RWPE1 (cell line): ENCODE measurements at places on chromosomes 12 and 14.

GRCh38 chr12:100058482-100059029 is 73.8 kb upstream of the ANKS1B start:
- DNase-seq: peak; percentile 43

GRCh38 chr14:82500222-82500621 is 966.6 kb upstream of the SEL1L start:
- DNase-seq: no peak

DNA sequence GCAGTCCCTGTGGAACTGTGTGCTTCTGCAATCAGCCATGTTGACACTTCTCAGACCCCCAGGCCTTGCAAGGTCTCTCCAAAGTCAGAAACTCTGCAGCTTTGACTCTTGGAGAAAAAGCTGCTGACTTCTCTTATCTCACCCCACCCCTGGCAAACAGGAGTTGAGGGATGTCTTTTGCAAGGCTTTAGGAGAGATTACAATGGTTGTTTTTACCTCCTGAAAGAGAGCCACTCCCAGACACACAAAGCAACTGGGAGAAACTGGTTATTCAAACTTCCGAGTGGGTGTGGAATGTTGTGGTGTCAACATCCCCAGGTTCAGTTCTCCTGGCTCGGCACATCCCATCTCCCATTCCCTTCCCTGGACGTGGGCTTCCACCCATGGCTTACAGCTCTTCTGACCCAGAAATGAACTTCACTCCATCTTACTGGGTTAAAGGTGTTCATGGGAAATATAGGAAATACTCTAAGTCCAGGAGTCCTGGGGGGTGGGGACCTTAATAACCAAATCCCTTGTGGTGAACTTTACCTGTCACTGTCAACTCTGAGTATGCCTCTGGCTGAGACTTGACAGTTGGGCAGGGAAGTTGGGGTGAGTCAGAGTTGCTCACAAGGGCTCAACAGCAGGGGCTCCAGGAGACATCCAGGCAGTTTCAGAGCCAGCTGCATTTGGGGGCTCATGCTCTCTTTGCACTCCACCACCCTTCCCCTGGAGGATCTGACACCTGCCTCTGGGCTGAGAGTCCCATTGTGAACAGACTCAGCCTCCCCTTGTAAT is 41.9 kb downstream of the CCDC177 start:
- DNase-seq: no peak

GRCh38 chr12:124460771-124461170 is 106.6 kb downstream of the NCOR2 start:
- no peak for DNase-seq

GRCh38 chr14:101552786-101553231 is 8.5 kb upstream of the DIO3 start:
- DNase-seq: peak; percentile 46

- no peak for DNase-seq
Measured at GRCh38 chr14:20659336-20659735, 17.8 kb upstream of the OR6S1 start.

GRCh38 chr12:31861360-31861759 is 97.9 kb upstream of the RESF1 start:
- no peak for DNase-seq

- DNase-seq: no peak
Measured at GRCh38 chr12:62625228-62625627, 158.6 kb downstream of the MON2 start.

GRCh38 chr14:101928415-101928841 is 35.9 kb upstream of the DYNC1H1 start:
- no peak for DNase-seq

DNA sequence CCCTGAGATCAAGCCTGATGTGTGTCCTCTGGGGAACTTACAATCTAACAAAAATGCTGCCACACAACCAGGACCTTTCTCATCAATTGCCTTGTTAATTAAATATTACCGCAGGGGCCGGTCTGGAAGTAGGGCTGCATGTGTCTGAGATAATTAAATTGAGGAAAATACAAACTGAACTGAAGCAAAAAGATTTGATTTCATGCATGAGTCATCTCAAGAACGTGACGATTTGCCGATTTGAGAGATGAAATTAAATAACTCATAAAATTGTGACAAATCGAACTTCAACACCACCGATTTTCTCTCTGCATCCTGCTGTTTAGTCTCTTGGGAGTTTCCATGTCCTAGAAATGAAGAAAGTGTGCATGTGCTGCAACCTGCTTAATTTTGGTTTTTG is 94.6 kb upstream of the DAAM1 start:
- DNase-seq: no peak

GRCh38 chr14:75372260-75372659 is 55.6 kb upstream of the JDP2 start:
- no peak for DNase-seq

DNA sequence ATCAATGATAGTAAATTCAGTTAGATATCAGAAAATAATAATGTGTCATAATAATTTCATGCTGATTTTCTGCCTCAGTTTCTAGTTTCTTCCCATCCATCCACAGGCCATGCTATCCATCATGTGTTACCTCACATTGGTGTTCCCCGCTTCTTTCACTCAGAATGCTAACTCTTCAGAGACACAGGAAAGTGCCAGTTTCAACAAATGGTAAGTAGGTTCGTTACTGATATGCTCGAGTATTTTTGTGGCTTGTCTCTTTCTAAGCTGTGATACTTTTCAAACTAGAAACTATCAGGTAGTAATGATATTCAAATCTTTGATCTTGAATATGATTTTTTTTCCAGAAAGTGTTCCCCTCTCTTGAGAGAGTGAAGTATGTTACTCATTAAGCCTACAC is 1.5 kb downstream of the KLRB1 start:
- no peak for DNase-seq

- no peak for DNase-seq
Measured at GRCh38 chr14:77205566-77205965, 24.0 kb downstream of the TMEM63C start.

- DNase-seq: no peak
Measured at GRCh38 chr14:26172396-26172795, 425.4 kb downstream of the NOVA1 start.

DNA sequence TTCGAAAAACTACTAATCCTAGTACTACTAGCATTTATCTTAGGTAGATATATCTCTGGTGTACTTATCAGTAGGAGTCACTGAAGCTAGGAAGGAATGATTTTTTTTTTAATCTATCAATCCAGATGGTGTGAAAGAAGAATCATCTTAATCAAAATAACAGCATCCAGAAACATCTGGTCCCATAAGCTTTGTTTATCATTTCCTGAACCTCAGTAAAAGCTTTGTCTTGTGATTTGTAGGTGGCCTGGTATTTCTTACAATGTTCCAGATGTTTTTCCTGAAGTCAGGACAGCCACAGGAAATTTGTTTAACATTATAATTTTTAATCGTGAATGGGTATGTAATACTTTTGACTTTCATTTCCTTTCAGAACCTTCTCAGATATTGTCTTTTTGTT is 28.0 kb upstream of the LUM start:
- DNase-seq: no peak

GRCh38 chr12:27434673-27435565 is 11.6 kb upstream of the SMCO2 start:
- peak; percentile 42 for DNase-seq

GRCh38 chr14:37844614-37845013 is 249.2 kb downstream of the TTC6 start:
- no peak for DNase-seq

GRCh38 chr14:95523815-95524448 is 7.5 kb upstream of the SYNE3 start:
- DNase-seq: no peak

DNA sequence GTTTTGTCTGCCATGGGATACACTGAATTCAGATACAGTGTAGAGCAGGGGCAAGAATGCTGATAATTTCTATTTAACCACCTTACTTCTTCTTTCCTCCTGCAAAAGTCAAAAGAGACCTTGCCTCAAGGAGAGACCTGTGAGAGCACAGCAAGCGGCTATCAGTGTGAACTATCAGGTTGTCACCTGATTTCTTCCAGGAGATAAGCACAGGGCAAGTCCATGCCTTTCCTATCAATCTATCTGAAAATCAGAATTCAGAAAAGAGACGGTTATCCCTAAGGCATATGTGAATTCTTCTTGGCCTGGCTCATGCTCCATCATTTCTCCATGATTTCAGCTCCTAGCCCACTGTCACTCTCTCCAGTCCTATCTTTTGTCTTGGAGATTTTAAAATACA is 128.9 kb upstream of the CCND2 start:
- DNase-seq: no peak

- no peak for DNase-seq
Measured at GRCh38 chr12:130098301-130099005, 63.8 kb upstream of the FZD10 start.

GRCh38 chr14:85241022-85241855 is 288.7 kb upstream of the FLRT2 start:
- DNase-seq: no peak

DNA sequence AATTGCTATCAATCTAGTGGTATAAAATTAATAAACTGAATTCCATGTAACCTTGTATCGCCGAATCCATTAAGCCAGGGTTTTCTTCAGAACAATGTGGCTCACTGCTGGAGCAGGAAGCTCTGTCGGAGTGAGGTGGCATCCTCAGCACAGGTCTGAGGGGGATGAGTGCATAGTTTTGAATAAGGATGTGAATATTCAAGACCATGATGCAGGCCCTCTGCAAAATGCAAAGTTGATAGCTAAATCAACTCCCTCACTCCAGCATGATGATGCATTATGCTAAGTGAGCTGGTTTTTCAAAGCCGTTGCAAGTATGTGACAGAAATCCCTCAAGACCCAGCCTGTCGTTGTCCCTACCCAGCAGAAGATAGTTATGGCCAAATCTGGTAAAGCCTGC is 53.0 kb downstream of the TRIM9 start:
- DNase-seq: no peak

GRCh38 chr14:73007835-73008234 is 19.1 kb downstream of the ZFYVE1 start:
- DNase-seq: no peak

- DNase-seq: no peak
Measured at GRCh38 chr12:7207866-7208625, 18.6 kb downstream of the PEX5 start.

DNA sequence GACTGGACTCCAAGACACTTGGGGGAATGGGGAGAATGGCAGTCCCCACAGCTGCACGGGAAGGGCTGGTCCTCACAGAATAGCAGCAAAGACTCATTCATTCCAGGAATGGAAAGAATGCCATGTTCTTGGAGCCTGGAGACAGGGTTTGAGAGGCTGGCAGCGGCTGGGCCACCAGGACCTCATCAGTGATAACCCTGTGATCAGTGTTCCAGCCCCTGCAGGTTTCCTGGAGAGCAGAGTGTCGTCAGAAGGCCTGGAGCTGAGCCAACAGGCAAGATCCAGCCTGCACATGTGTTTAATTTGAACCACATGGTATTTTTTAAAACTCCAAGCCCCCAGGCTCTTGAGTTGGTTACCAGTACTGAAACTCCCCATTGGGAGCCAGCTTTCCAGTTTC is 11.3 kb downstream of the BDKRB1 start:
- peak; percentile 89 for DNase-seq
